Activated CD4-positive, alpha-beta T cell treated with anti-CD3 and anti-CD28 coated beads, Interleukin-2, amount 50 U/mL, for 48 hours (primary cell): ENCODE measurements at places on chromosomes 2 and 18.

GRCh38 chr2:9004338-9005204, 1.1 kb upstream of the MBOAT2 start:
- DNase-seq, result no peak

DNA sequence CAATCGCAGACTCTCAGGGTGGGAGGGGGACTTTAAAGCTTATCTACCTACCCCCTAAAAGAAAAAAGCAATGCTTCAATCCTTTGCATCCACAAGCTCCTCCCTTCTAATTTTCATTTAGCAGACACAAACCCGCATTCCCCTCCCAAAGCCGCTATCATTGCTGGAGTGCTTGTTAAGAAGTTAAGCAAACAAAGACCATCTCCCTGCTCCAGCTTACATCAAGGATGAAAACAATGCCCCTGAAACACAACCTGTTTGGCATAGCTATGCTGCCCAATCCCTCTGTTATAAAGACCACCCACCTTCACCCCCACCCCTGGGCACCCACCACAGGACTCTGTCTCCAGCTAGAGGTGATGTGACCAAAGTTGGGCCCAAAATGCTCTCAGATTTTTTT, 33.0 kb downstream of the REEP1 start:
- DNase-seq, result no peak

DNA sequence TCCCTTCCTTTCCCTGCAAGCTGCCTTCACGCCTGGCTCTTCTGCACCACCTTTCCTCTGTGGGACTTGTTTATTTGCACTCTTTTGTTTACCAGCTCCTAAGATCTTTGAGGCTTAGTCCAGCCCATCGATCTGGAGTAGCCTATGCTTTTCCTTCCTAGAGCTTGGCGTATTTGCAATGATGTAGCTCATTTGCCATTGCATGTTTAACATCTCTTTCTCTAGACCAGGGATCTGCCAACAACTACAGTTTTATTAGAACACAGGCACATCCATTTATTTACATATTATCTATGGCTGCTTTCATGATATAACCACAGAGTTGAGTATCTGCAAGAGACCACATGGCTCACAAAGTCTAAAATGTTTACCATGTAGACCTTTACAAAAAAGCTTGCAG, 150.4 kb downstream of the RAPGEF4 start:
- DNase-seq, result no peak

- no peak for DNase-seq
Observed at GRCh38 chr2:60445684-60446179, 107.7 kb downstream of the BCL11A start.

- no peak for DNase-seq
Observed at GRCh38 chr2:207617011-207617671, 8.1 kb downstream of the METTL21A start.

- no peak for DNase-seq
Observed at GRCh38 chr2:127545796-127546195, 10.3 kb downstream of the MYO7B start.

- no peak for DNase-seq
Observed at GRCh38 chr18:7023063-7023580, 94.5 kb downstream of the LAMA1 start.

DNA sequence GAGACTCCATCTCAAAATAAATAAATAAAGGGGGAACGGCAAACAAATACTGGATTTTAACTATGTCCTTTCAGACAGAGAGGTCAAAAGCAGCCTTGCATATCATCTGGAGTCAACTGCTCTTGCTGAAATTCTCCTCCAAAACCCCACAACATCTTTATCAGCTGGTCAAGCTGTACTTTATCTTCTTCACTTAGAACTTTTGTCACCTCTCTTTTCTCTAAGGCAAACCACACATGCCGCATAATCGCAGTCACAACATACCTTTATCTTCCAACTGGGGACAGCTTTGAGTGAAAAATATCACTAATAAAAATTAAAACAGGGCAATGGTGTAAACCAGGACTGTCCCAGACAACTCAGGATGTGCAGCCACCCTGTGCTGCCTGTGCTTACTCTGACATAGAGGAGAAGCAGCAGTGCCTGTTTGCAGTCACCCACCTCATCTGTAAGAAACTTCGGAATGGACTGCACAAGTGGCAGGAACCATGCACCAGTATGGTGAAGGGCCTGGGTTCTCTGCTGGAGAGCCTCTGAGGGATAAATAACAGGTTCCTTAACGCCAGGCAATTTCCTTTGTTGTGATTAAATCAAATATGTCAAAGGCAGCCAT, 6.2 kb downstream of the MPPE1 start:
- no peak for DNase-seq

DNA sequence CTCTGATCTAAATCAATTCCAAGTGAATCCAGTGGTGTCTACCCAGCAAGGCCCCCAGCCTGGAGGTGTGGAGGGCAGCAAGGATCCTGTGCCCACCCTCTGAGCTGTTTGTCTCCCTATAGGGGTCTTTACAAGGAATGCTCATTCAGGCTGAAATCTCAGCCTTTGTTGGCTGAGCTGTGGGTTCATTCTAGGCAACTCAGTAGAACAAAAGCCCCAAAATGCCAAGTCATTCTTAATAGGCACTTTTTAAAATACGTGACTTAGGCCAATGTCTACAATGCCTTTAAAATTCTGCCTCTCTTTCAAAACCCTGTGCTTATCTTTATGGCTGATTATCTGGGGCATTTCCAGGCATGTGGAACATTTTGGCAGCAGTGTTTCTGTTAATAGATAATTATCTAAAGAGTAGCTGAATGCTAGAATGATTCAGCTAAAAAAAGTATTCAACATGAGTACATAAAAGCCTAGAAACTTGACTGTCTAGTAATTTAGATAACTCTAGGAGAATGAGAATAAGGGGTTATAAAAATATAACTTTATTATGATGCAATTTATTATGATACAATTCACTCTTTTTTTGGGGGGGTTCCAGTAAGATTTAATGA, 7.4 kb downstream of the UGT1A6 start:
- no peak for DNase-seq

- DNase-seq, result no peak
Observed at GRCh38 chr2:238238311-238238765, 1.5 kb downstream of the HES6 start.

DNA sequence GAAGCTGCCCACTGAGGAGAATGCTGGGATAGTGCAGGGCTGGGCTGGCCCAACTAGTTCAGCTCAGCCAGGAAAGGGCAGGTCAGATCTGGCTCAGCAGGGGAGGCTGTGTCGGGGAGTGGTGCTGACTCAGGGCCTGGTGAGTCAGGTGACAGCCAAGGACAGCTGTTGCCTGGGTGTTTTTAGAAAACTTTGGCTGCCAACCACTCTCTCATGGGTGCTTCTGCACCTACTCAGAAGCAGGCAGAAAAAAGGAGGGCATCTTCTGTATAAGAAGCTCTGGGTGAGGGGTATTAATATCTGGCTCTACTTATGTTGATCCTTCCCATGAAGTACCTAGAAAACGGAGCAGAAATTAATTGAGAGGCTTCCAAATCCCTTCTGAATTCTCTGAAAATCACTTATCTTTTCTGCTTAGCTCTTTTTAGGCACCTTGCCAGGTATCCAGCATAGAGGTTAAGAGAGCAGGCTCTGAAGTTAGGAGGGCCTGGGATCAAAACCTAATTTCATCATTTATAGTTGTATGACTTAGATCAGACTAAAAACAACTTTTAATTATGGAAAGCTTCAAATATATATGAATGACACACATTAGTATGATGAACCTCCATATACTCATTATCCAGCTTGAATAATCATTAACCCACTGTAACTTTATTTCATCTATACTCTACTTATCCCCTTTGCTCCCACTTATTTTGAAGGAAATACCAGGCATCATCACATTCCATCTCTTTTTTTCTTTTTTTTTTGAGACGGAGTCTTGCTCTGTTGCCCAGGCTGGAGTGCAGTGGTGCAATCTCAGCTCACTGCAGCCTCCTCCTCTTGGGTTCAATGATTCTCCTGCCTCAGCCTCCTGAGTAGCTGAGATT, 15.5 kb upstream of the RAB10 start:
- DNase-seq, result peak; percentile 34

- no peak for DNase-seq
Observed at GRCh38 chr18:9437021-9437437, 38.3 kb upstream of the RALBP1 start.

DNA sequence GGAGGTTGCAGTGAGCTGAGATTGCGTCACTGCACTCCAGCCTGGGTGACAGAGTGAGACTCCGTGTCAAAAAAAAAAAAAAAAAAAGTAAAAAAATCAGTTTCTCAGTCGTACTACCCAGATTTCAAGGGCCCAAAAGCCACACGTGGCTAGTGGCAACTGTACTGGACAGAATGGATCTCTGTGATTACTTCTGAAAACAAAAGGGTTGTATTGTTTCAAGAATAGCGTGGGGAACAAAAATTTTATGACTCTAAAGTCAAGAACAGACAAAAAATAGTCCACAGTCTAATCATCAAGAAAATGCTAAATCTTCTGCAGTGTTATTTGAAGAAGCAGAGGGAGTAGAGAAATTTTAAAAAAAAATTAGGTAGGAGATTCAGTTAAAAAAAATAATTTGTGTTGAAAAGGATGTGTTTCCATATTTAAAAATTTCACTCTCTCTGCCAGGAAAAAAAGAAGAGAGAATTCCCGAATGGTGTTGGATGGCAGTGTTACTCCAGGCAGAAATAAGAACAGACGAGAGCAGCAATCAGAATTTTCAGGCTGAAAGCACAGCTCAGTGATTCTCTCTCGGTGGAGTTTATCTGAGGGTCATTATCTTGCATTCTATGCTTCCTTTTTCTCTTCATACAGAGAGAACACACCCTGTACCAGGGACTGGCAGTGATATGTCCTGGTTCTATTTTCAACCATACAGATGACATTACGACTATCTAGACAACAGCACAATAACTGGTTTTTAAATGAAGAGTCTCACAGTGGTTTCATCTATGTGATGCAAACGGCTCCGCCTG, 61.8 kb downstream of the CABYR start:
- DNase-seq, result no peak

DNA sequence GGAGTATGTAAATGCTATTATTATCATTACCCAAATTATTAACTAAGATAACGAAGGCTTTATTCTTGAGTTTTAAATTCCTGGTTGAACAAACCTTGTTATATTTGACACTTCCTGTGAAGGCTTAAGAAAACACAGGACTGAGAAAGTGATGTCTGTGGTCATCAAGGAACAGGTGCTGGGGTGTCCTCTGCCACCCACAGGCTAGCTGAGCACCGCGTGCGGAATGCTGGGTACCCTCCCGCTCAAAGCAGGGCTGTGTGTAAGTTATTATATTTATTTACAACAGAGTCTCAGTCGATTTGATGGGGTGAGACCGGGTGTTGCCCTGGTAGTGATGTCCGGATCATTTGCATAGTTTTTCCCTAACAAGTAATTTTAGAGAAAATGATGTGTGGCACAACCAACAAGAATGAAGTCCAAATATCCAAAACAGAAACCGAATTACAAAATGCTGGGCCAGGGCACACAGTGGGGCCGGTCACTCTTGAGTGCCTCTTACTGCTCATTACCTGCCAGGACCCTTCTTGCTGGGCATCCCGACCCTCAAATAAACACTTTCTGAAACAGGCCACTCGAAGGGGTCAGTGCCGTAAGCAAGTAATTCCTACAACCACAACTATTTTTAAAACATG, 49.2 kb downstream of the TMEM18 start:
- DNase-seq, result no peak

- DNase-seq, result no peak
Observed at GRCh38 chr18:69239849-69240674, 160.6 kb upstream of the DOK6 start.

GRCh38 chr2:199910338-199911051, 598 bp upstream of the C2orf69 start:
- no peak for DNase-seq

- no peak for DNase-seq
Observed at GRCh38 chr18:74084184-74084855, 63.3 kb downstream of the FBXO15 start.

DNA sequence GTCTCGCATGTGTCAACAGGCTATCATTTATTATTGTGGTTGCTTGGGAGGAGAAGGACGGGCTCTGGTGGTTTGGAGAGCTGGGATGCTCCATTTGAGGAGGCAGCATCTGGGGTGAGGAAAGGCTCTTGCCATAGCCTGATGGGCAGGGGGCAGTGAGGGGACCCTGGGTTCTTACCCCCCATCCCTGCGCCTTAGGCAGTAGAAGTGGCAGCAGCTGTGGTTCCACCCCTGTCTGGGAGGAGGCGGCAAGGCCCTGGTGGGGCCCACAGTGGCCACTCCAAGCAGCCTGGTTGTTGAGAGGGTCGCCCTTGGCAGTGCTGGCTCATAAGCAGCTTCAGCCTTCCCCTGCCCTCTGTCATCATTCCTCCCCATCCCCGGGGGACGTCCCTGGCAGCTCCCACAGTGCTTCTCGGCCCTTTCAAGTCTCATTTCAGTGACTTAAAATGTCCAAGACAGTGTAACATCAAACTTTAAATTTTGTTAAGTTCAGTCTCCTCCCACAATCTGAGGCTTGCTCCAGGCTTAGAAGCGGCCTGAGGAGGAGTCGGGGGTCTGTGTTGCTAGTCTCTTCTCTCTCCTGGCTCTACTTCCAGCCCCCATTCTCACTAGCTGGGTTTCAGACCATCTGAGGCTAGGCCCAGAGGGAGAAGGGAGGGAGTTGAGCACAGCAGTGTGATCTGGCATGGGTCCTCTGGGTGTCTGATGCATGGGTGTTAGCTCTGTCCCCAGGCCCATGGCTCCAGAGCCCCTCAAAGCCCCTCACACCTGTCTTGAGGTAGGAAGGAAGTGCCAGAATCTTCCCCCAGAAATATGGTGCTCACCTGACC, 34.9 kb upstream of the PTPN4 start:
- DNase-seq, result no peak

- no peak for DNase-seq
Observed at GRCh38 chr2:96957244-96957643, 29.1 kb downstream of the FAM178B start.

DNA sequence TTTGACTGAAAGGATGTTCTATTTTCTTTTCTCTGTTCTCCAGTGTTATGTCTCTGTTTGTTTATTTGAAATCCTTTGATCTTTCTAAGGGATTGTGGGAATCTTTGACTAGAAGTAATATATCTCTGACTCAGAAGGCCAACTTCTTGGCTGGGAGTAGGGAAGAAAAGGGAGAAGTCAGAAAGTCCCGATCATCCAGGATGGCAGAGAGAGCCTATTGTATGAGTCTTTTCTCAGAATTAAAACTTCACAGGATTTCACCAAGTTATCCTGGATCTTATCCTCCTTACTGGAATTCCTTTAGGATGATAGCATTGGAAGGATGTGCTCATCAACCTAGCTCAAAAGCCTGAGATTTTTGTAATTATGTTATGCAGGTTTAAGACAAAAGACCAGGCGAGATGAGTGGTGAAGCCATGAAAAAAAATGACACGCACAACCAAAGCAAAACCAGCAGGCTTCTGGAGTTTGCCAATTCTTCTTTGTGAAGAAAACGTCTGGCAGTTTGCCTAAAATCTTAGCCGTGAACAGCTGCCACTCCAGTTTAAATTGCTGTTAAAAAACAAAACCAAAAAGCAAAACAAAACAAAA, 383.6 kb upstream of the SMIM21 start:
- no peak for DNase-seq

GRCh38 chr2:235968155-235968554, 200.0 kb downstream of the GBX2 start:
- no peak for DNase-seq

GRCh38 chr2:9782197-9782719, 61.0 kb upstream of the TAF1B start:
- peak; percentile 82 for DNase-seq

GRCh38 chr18:58789876-58790240, 74.8 kb upstream of the ZNF532 start:
- DNase-seq, result no peak

- no peak for DNase-seq
Observed at GRCh38 chr2:26182441-26182840, 9.6 kb downstream of the GAREM2 start.
